ENCODE measurements at places on chromosomes 4 and X. TPM values are rescaled to one million over a fixed set of nuclear protein-coding genes. Genes with fewer than 3 reads are reported as not detected.
A peak's percentile ranks its signal among the peaks of the same experiment; 100 is the strongest.

DNA sequence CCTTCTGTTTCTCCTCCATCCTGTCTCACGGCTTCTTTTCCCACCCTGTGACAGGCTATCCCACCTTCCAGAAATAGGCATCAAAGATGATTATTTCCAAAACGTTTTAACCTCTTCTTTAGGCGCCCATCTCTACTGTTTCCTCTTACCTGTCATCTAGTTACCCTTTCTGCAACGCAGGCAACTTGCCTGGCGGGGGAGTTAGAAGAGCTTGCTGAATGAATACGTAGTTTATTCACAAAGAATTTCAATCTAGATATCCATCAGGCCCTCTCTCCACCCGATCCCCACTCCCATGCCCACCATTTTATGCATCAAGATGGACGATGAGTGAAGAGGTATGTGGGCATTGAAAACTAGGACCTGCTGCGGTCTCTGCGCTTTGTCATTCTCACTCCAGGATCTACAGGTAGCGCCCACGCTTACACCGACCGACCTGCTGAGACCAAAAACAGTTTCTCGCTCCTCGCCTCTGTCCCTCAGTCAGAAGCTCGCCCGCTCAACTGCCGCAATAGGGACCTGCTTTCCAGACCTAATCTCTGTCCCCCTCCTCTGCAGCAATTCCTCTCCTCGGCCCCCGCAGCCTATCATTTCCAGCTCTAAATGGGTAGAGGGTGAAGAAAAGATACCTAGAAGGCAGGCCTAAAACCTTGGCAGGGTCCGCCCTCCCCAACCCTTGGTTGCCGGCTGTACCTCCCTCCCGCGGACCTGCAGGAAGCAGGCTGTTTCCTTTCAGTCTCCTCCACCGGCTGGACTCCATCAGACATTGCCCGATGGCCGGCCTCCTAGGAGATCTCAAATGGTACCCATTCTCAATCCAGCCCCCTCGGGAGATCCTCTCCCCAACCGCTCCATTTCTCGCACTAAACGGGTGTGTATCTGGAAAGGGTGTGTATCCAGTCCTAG lies 624 bp downstream of the BEX5 start:
- no peaks in the 10 kb centered on the region for H3K4me1 ChIP-seq
- DNase-seq: peak; percentile 77
- no peaks in the 10 kb centered on the region for H3K27me3 ChIP-seq
- no peaks in the 10 kb centered on the region for H3K36me3 ChIP-seq

Gene XK
- polyA plus RNA-seq: 0.35 TPM

- DNase-seq: no peak
- H3K27ac ChIP-seq: no peak overlapping the region
- no peaks in the 10 kb centered on the region for H3K4me1 ChIP-seq
- H3K27me3 ChIP-seq: no peaks in the 10 kb centered on the region
- H3K36me3 ChIP-seq: no peaks in the 10 kb centered on the region
- no peak overlapping the region for H3K4me3 ChIP-seq
Observed at GRCh38 chrX:123263270-123263669, 79.2 kb downstream of the GRIA3 start.

Gene PTTG2
- 0.53 TPM for polyA plus RNA-seq

DNA sequence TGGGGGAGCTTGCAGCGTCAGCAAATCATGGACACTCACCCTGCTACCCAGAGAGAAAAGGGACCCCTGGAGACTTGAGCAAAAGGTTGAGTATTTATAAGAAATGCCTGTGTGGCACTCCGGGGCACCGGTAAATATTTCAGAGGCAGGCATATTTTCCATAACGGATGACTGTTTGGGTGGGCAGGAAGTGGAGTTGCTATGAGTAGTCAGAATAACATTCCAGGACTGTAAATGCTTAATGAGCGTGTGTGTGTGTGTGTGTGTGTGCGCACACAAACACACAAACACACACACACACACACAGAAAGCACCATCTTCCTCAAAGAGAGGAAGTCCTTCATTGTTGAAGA lies 74.6 kb downstream of the MXRA5 start:
- H3K27ac ChIP-seq: peak overlapping the region; percentile 33
- DNase-seq: no peak

Gene CCDC120
- 1.1 TPM for polyA plus RNA-seq

GRCh38 chr4:14958436-14958835 lies 43.8 kb upstream of the CPEB2 start:
- DNase-seq: no peak
- no peaks in the 10 kb centered on the region for H3K27me3 ChIP-seq

DNA sequence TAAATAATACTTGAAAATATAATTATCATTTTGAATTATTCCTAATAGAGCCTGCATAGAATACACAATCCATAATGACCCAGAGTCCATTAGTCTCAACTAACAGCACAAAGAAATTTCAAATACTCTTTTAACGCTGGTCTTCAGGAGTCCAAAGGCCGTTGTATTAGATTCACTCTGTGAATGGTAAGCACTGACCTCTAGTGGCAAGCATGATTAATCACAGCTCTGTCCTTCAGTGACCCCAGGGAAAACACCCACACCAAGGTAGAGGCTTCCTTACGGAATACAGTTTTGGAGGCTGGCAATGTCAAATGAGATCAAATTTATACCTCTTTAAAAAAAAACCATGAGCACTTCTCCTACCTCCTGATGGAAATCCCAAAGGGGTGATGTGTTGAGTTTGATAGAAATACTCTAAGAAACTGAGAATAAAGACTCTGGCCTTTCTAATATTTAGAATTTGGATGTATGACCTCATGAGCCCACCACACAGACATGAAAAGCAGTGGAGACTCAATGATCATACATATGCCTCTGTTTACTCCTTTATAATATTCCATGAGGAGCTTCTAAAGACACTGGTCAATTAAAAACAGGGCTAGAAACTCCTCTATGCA lies 147.2 kb upstream of the DKK2 start:
- no peaks in the 10 kb centered on the region for H3K36me3 ChIP-seq
- H3K27me3 ChIP-seq: no peaks in the 10 kb centered on the region
- H3K4me3 ChIP-seq: no peak overlapping the region
- H3K4me1 ChIP-seq: no peaks in the 10 kb centered on the region

- no peaks in the 10 kb centered on the region for H3K27me3 ChIP-seq
- DNase-seq: no peak
- no peak overlapping the region for H3K4me3 ChIP-seq
- no peak overlapping the region for H3K27ac ChIP-seq
- H3K36me3 ChIP-seq: no peaks in the 10 kb centered on the region
Observed at GRCh38 chr4:23857367-23857959, 32.4 kb downstream of the PPARGC1A start.

Gene GLRB
- polyA plus RNA-seq: 0.08 TPM

DNA sequence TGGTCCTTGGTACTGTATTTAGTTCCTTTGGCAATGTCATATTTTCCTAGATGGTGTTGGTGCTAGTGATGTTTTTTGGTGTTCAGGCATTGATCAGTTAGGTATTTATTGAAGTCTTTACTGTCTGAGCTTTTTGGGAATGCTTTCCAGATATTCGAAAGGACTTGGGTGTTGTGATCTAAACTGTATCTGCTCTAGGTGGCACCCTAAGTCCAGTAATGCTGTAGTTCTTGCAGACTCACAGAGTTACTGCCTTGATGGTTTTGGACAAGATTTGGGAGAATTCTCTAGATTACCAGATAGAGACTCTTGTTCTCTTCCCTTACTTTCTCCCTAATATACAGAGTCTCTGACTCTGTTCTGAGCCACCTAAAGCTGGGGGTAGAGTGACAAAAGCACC lies 513.6 kb upstream of the PITX2 start:
- H3K27me3 ChIP-seq: no peaks in the 10 kb centered on the region
- DNase-seq: no peak

Gene ERAS
- polyA plus RNA-seq: not detected

Gene FGG
- polyA plus RNA-seq: 0.59 TPM

DNA sequence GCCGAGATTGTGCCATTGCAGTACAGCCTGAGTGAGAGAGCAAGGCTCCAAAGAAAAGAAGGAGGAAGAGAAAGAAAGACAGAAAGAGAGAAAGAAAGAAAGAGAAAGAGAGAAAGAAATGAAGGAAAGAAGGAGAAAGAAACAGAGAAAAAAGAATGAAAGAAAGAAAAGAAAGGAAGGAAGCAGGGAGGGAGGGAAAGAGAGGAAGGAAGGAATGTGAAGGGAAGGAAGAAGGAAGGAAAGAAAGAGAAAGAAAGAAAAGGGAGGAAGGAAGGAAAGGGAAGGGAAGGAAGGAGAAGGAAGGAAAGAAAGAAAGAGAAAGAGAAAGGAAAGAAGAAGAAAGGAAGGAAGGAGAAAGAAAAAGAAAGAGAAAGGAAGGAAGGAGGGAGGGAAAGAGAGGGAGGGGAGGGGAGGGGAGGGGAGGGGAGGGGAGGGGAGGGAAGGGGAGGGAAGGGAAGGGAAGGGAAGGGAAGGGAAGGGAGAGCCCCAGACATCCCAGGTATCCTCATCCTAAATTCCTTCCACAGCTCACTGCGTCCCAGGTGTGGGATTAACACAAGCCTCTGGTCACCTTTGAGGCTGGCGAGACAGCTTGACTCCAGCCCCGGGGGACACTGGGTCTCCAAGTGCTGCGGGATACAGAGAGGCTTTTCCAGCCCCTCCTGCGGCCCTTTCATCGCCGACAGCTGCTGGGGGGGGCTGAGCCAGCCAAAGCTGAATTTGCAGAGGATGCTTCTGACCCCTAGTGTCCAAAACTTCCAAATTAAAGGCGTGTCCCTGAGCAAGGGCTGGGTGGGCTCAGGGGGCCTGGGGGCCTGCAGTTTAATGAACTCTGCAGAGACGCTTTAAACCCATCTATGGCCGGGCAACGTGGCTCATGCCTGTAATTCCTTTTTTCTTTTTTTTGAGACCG lies 24.2 kb upstream of the CSF2RA start:
- H3K4me1 ChIP-seq: peaks cover 18% of the 10 kb centered on the region
- no peaks in the 10 kb centered on the region for H3K27me3 ChIP-seq
- peak; percentile 66 for DNase-seq
- H3K27ac ChIP-seq: no peak overlapping the region

GRCh38 chrX:132958091-132958703 lies at the start of gene HS6ST2:
Gene HS6ST2, minus strand, starts transcription at chrX:132958629.
- peaks cover 24% of the 10 kb centered on the region for H3K4me1 ChIP-seq
- no peaks in the 10 kb centered on the region for H3K36me3 ChIP-seq
- H3K4me3 ChIP-seq: peak within 1 kb of the TSS; percentile 29
- no peak within 1 kb of the TSS for H3K27ac ChIP-seq

DNA sequence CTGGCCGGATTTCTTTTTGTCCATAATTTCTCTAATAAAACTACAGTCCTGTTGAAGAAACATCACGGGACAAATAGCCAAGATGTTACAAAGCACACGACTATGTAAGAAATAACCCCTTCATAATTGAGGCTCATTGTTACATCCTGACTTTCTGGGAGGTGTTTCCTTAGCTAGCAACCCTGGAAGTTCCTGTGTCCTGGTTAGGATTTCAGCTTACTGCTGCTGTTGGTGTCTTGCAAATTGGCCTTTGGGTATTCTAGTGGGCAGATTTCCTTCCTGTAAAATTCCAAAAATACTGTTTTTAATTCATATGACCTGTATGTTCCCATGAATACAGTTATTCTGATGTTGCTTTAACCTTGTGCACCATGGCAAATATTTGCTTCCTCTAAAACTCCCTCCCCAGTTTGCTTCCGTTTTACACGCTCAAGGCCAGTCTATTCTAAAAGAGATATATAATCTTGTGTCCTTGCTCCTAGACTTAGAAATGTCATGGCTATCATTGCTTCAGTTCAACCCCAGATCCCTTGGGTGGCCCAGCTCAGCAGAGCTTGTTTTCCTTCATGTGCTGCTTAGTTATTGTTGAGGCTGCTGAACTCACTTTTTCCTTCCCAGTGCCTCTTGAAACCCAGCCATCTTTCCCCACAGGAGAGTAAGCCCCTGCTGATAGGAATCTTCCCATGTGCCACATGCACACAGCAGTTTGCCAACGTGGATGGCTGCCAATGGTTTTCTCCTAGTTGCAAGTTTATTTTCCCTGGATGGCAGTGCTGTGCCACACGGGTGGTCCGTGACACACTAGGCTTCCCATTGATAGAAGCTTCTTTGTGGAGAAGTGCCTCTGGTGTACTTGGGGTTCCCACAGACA lies 75.8 kb downstream of the TSPAN7 start:
- no peak overlapping the region for H3K4me3 ChIP-seq
- no peak for DNase-seq
- peak overlapping the region; percentile 80 for H3K27ac ChIP-seq
- H3K4me1 ChIP-seq: peaks cover 9% of the 10 kb centered on the region
- H3K27me3 ChIP-seq: no peaks in the 10 kb centered on the region

GRCh38 chr4:22721204-22721603 lies 28.5 kb downstream of the GBA3 start:
- no peaks in the 10 kb centered on the region for H3K36me3 ChIP-seq
- DNase-seq: no peak
- H3K27ac ChIP-seq: no peak overlapping the region
- no peaks in the 10 kb centered on the region for H3K27me3 ChIP-seq
- H3K4me1 ChIP-seq: no peaks in the 10 kb centered on the region

Gene TLR3
- 0.77 TPM for polyA plus RNA-seq

DNA sequence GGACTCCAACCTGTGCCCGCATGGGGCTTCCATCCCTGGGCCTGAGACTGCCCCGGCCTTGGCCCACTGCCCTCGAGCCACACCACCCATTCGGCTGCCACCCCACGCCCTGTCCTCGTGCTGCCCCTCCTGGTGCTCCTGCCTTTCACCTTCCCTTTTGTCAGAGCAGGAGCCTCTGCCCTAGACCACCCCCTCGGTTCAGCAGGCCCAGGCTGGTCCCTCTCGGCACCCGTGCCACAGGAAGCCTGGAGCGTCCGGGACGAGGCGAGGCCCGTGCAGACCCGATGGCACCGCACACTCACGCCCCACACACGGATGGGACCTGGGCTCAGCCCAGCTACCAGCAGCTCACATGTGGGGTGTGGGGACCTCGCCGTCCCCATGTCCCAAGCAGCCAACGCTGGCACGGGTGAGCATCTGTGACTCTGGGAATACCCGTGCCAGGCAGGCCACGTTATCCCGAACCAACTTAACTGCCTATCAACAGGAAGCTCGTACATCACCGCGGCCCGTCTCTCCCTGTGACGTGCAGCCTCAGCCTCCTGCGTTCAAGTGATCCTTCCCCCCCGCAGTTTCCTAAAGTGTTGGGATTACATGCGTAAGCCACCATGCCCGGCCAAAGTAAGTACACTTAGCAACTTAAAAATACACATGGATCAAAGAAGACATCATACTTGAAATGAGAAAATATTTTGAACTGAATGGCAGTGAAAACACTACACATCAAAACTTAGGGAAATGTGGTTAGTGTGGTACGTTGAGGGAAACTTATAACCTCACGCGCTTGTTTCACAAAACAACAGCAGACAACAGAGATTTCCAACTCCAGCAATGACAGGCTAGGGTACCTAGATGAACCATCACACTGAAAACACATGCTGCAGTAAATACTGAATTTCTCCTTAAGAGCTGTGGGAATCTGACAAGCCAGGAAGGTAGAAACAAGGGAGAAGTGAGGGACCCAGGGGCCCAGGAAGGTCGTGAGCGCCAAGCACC lies 29.0 kb downstream of the LRPAP1 start:
- H3K4me3 ChIP-seq: no peak overlapping the region
- no peaks in the 10 kb centered on the region for H3K27me3 ChIP-seq
- no peak overlapping the region for H3K27ac ChIP-seq
- no peak for DNase-seq
- H3K4me1 ChIP-seq: peaks cover 5% of the 10 kb centered on the region

- no peaks in the 10 kb centered on the region for H3K4me1 ChIP-seq
- peaks cover 7% of the 10 kb centered on the region for H3K36me3 ChIP-seq
- no peak overlapping the region for H3K27ac ChIP-seq
Observed at GRCh38 chr4:25401066-25401465, 24.0 kb downstream of the ANAPC4 start.

- peaks cover under 1% of the 10 kb centered on the region for H3K36me3 ChIP-seq
- no peak overlapping the region for H3K27ac ChIP-seq
- no peak for DNase-seq
- no peak overlapping the region for H3K4me3 ChIP-seq
- H3K4me1 ChIP-seq: no peaks in the 10 kb centered on the region
Observed at GRCh38 chr4:148069086-148069894, 337.4 kb downstream of the ARHGAP10 start.

Gene ZCCHC18
- polyA plus RNA-seq: 12.0 TPM

Gene ADRA2C
- 9.4 TPM for polyA plus RNA-seq

All from spleen (tissue), 13 donors.